RWPE2 (cell line): ENCODE measurements at places on chromosomes 1 and 21.

DNA sequence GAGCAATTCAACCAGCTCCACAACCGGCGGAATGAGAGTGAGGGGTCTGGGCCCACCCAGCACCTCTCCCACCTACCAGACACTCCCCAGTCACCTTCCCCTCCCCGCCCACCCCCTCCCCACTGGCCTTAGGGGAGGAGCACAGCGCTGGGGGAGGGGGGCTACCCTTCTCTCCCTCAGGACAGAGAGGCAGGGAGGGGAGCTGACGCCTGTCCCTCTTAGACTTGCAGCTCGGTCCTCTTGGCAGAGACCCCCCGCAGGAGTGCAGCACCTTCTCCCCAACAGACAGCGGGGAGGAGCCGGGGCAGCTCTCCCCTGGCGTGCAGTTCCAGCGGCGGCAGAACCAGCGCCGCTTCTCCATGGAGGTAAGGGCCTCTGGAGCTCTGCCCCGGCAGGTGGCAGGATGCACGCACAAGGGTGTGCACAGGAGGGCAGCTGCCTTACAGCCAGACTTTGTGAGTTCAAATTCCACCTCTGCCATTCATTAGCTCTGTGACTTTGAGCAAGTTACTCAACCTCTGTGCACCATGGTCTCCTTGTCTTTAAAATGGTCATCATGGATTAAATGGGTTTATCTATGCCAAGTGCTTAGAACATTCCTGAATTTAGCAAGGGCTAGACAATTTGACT, 18.9 kb downstream of the CDK18 start:
- no peak overlapping the region for H3K27ac ChIP-seq
- no peaks in the 10 kb centered on the region for H3K36me3 ChIP-seq
- H3K4me1 ChIP-seq = no peaks in the 10 kb centered on the region
- H3K27me3 ChIP-seq = no peaks in the 10 kb centered on the region
- H3K4me3 ChIP-seq = no peak overlapping the region

- H3K36me3 ChIP-seq = no peaks in the 10 kb centered on the region
- no peak overlapping the region for H3K4me3 ChIP-seq
- H3K4me1 ChIP-seq = no peaks in the 10 kb centered on the region
These were observed 66.4 kb downstream of the DMRTB1 start for GRCh38 chr1:53525595-53525994.

DNA sequence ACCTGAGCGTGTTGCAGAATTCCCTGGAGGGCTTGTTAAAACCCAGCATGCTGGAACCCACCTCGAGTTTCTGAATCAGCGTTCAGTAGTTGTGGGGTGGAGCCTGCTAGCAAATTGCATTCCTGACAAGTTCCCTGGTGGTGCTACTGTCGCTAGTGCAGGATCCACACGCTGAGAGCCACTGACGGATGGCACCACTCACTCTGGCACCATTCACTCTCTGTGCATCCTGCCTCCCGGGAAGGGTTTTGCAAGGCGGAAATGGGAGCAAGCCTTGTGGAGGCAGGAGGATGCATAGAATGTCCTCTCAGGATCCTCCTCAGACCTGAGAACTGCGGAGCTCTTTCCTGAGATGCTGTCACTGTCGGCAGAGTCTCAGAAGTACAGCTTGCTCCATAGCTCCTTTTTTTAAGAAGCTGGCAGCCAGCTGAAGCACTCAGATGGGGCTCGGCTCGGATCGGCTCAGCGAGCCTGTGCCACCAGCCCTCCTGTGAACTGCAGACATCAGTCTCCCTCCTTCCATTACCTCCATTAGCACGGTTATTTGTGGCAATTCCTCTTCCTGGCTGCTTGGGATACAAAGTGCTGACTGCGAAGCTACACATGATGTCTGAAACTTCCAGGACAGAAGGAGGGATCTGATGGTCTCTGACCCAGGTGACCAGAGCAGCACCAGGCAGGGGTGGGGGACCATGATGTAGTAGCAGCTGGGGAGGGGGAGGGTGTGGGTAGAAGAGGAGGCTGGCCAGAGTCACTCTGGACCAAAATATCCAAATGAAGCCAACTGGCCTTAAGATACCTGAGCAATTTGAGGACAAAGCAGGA, 89.6 kb downstream of the C1orf94 start:
- peaks cover 4% of the 10 kb centered on the region for H3K4me1 ChIP-seq
- no peak for DNase-seq
- peaks cover 5% of the 10 kb centered on the region for H3K27me3 ChIP-seq
- no peak overlapping the region for H3K4me3 ChIP-seq
- no peaks in the 10 kb centered on the region for H3K36me3 ChIP-seq

- no peak overlapping the region for H3K27ac ChIP-seq
- DNase-seq = no peak
- H3K4me1 ChIP-seq = peaks cover 49% of the 10 kb centered on the region
- H3K27me3 ChIP-seq = no peaks in the 10 kb centered on the region
- peak overlapping the region; percentile 90 for H3K4me3 ChIP-seq
- H3K36me3 ChIP-seq = peaks cover 7% of the 10 kb centered on the region; the same call in 1 of the 2 replicates
These were observed 2.2 kb downstream of the PHC2 start for GRCh38 chr1:33428661-33429060.

DNA sequence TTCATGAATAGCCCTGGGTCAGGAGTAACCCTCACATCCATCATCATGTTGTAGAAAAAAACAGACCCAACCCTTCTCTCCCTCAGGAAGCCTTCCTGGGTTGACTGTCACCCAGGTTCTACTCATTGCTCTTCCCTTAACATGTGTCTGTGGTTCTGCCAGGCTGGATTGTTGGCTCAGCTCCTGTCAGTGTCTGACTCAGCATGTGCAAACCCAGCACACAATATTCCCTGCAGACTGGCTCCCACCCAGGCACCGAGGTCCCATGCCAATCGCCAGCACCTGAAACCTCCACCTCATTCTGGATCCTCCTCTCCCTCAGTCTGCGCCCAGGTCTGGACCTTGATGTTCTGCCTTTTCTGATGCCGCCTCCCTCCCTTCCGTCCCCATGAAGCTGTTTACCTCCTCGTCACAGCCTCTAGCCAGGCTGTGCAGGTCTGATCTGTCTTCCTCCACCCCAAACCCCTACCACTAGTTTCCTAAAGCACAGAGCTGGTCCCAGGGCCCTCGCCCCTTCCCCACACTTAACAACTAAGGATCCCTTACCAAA, 4.3 kb upstream of the S100A8 start:
- no peak overlapping the region for H3K27ac ChIP-seq
- no peaks in the 10 kb centered on the region for H3K36me3 ChIP-seq
- DNase-seq = no peak
- H3K27me3 ChIP-seq = no peaks in the 10 kb centered on the region
- H3K4me3 ChIP-seq = no peak overlapping the region

DNA sequence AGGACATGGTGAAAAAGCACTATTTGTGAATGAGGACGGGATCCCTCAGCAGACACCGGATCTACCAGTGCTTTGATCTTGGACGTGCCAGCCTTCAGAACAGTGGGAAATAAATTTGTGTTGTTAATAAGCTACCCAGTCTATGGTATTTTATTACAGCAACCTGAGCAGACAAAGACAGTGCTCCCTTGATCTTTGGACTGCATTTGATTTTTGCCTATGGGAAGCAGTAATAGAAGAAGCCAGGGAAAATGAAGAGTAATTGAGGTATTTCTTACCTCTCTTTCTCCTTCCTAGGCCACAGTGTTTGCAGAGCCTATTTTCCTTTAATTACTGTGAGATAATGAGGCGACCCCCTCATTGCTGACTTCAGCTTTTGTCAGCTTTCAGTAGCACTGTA, 87.9 kb downstream of the PDE4B start:
- no peak overlapping the region for H3K4me3 ChIP-seq
- H3K4me1 ChIP-seq = no peaks in the 10 kb centered on the region
- H3K27me3 ChIP-seq = no peaks in the 10 kb centered on the region

DNA sequence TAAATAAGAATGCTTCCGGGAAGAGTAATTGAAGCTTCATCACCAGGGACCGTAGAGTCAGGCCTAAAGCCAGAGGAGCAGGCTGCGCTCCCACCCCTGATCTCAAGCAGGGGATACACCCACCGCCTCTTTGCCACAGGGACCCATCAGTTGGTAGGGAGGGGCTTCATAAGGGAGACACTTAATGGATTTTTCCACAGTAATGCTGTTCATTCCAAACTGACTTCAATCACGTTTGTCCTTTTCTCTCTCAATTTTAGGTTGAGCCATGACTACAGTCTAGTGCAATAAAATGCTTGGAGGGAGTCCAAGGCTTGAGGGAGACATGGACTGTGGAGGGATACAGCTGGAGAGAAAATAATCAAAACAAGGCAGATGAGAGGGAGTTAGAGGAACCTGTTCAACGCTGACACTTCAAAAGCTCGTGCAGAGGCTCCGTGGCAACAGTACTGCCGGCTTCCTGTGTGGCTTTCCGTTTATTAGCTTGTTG, 111.5 kb downstream of the SEC16B start:
- no peaks in the 10 kb centered on the region for H3K27me3 ChIP-seq
- H3K27ac ChIP-seq = no peak overlapping the region
- no peak overlapping the region for H3K4me3 ChIP-seq

DNA sequence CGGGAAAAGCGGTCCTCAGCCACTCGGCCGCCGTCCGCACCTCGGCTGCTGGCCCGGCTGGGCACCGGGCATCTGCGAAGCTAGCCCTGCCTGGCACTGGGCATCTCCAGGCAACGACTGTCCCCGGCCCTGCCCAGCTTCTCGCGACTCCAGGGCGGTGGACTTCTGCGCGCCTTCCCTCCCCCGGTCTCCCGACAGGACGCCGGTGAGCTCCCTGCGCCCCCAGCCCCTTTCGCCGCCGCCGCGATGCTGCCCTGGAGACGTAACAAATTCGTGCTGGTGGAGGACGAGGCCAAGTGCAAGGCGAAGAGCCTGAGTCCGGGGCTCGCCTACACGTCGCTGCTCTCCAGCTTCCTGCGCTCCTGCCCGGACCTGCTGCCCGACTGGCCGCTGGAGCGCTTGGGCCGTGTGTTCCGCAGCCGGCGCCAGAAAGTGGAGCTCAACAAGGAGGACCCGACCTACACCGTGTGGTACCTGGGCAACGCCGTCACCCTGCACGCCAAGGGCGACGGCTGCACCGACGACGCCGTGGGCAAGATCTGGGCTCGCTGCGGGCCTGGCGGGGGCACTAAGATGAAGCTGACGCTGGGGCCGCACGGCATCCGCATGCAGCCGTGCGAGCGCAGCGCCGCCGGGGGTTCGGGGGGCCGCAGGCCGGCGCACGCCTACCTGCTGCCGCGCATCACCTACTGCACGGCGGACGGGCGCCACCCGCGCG, 514 bp downstream of the FAM43B start:
- H3K4me1 ChIP-seq = no peaks in the 10 kb centered on the region
- peak overlapping the region; percentile 21 for H3K4me3 ChIP-seq
- DNase-seq = no peak
- H3K36me3 ChIP-seq = no peaks in the 10 kb centered on the region
- H3K27ac ChIP-seq = no peak overlapping the region
- peaks cover 31% of the 10 kb centered on the region for H3K27me3 ChIP-seq
